ENCODE measurements at places on chromosomes 4 and X.
A peak's percentile ranks its signal among the peaks of the same experiment; 100 is the strongest.

DNA sequence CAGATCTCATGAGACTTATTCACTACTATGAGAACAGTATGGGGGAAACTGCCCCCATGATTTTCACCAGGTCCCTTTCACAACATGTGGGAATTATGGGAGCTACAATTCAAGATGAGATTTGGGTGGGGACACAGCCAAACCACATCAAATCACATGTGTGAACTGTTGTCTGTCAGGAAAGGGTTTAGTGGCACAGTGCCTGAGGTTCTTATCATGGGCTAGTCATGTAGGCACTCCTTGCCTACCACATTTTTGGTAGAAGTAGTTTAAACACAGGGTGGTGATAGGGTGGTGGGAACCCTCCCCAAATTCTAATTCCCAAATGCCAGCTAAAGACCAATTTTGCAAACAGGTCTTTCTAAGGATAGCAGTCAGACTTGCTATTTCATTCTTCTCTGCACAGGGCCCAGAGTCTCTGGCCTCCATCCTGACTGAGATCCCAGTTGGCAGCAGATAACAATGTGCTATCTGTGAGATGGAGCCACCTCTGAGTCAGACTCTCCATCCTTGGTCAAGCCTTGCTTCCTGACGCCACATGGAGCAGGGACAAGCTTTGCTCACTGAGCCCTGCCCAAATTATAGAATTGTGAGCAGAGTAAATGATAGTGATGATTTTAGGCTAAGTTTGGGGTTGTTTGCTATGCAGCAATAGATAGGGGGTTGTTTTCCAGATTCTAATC, 33.5 kb upstream of the SETD7 start:
- no peak for DNase-seq

DNA sequence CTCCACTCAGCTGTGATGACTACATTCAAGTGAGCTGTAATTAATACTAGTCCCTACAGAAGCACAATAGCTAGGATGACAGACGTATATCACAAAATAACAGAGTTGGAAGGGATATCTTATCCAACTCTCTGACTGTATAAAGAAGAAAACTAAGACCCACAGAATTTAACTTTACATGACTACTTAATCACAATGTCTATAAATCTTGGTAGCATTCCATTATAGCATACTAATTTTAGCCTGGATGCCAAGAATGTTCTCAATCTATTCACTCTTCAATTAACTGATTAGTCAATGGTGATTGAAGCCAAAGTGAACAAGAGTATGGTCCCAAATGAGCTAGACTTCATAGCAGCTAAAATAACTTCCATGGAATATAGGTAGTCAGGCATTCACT, 31.2 kb downstream of the RPS6KA6 start:
- DNase-seq, result no peak

GRCh38 chr4:123995936-123996335, 599.3 kb downstream of the SPRY1 start:
- DNase-seq, result peak; percentile 36

- no peak for DNase-seq
Observed at GRCh38 chrX:120301960-120302359, 9.3 kb downstream of the TMEM255A start.

DNA sequence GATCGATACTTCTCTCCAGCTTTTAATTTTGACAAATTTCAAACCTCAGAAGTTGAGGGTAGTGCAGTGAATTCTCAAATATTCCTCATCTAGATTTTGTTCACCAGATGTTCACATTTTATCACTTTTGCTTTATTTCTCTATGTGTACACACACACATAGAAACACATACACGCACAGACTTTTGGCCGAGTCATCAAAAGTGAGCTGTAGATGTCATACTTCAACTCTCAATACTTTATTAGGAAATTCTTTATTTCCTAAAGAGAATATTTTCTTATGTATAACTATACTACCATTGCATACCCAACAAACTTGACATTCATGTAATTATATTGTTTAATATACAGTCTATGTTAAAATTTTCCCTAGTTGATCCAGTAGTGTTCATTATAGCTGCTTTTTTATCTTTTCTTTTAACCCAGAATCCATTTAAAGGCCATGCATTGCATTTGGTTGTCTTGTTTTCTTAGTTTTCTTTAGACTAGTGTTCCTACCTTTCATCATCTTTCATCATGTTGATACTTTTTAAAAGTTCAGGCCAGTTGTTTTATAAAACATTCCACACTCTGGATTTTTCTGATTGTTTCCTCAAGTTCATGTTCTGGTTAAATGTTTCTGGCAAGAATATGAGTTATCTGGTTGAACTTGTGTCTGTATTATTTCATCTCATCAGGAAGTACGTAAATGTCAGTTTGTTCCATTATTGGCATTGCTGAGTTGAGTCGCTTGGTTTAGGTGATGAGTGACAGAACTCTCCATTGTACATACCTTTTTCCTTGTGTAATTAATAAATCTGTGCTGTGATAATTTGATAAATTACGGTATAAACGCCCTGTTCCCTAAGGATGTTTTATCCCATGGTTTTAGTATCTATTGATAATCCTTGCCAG, 94.1 kb upstream of the TLR2 start:
- DNase-seq, result no peak

- DNase-seq, result no peak
Observed at GRCh38 chr4:70754990-70755688, 33.4 kb downstream of the RUFY3 start.
